ENCODE measurements at places on chromosomes 2 and 18.

GRCh38 chr18:51020536-51020935, 9.5 kb upstream of the SMAD4 start:
- H3K27me3 ChIP-seq: no peaks in the 10 kb centered on the region
- peaks cover 12% of the 10 kb centered on the region for H3K36me3 ChIP-seq
- H3K27ac ChIP-seq: no peak overlapping the region
- no peaks in the 10 kb centered on the region for H3K4me1 ChIP-seq
- H3K4me3 ChIP-seq: no peak overlapping the region
- DNase-seq: no peak

DNA sequence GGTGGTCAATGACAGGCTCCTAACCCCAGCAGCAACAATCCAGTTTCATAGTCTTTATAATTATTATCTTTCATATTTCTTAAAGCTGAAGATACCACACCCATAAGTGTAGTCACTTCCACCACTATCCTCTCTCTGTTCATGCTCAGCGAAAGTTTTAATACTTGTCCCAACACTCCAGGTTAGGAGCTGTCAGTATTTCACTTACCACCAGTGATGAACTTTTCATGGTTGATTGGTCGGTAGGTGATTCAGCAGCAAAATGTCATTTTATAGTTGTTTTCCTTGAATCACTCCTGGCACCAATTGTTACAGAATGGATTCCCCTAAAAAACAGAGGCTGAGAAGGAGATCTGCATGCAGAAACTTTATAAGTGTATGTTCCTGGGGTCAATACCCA, 324.9 kb downstream of the CCDC85A start:
- DNase-seq: no peak
- no peaks in the 10 kb centered on the region for H3K27me3 ChIP-seq
- no peak overlapping the region for H3K27ac ChIP-seq
- no peaks in the 10 kb centered on the region for H3K36me3 ChIP-seq
- no peak overlapping the region for H3K4me3 ChIP-seq
- H3K4me1 ChIP-seq: no peaks in the 10 kb centered on the region

- no peak for DNase-seq
- no peak overlapping the region for H3K4me3 ChIP-seq
- H3K36me3 ChIP-seq: no peaks in the 10 kb centered on the region
- H3K27me3 ChIP-seq: no peaks in the 10 kb centered on the region
- no peak overlapping the region for H3K27ac ChIP-seq
Measured at GRCh38 chr2:151007365-151007764, 254.3 kb downstream of the RBM43 start.

GRCh38 chr2:129318581-129319421, 660.7 kb upstream of the RAB6C start:
- no peaks in the 10 kb centered on the region for H3K4me1 ChIP-seq
- no peaks in the 10 kb centered on the region for H3K36me3 ChIP-seq
- H3K27me3 ChIP-seq: no peaks in the 10 kb centered on the region
- no peak for DNase-seq
- no peak overlapping the region for H3K27ac ChIP-seq

DNA sequence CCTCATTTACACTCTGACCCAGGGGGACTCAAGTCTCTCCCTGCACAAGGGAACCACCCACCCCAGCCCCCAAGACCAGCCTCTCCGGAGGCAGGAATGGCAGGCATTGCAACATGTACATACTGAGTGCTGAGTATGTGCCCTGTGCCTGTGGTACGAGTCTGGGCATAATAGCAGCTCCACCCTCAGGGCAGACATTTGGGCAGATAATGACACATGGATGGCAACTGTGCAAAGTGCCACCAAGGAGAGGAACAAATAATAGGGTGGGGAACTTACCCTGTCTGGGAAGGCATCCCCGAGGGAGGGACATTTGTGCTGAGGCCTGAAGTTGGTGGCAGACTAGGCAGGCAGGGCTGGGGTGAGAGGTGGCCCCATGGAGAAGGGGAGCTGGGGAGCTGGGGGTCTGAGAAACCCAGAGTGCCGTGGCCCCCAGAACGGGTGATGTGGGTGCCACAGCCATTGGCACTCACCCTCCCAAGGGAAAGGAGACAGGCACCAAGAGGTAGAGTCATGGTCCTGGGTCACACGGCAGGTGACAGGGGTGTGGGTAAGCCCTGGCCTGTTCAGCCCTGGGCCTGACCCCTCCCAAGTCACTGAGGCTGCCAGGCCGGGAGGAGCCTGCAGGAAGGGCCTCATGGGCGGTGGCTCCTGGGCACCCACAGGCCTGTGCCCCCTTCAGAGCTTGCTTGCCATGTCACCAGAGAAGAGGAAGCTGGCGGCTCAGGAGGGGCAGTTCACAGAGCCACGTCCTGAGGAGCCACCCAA, 15.7 kb upstream of the GPR17 start:
- peaks cover 6% of the 10 kb centered on the region for H3K4me1 ChIP-seq
- no peak overlapping the region for H3K4me3 ChIP-seq
- no peaks in the 10 kb centered on the region for H3K36me3 ChIP-seq
- no peaks in the 10 kb centered on the region for H3K27me3 ChIP-seq

DNA sequence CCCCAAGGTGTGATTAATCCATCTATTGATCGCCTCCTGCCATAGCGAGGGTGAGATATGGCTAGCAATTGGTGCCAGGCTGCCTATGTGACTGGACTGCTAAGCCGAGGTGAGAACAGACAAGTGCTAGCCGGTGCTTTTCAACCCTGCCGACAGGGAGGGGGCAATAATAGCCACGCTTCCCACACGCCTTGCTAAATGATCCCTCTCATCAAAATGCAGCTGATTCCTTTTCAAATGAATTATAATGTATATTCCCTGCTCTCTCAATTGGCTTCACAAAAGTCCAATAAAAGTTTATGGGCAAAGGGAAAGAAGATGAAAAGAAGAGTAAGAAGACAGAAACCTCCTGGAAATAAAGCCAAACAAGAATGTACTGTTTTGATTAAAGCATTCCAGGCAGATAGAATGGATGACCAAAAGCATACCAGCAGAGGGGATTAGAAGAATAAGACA, 235.6 kb downstream of the ICOS start:
- peaks cover 2% of the 10 kb centered on the region for H3K27me3 ChIP-seq
- H3K4me1 ChIP-seq: peaks cover 3% of the 10 kb centered on the region

- no peak overlapping the region for H3K4me3 ChIP-seq
- no peaks in the 10 kb centered on the region for H3K36me3 ChIP-seq
- H3K27me3 ChIP-seq: no peaks in the 10 kb centered on the region
- no peak for DNase-seq
- H3K4me1 ChIP-seq: no peaks in the 10 kb centered on the region
Measured at GRCh38 chr2:107202962-107203591, 317.1 kb upstream of the ST6GAL2 start.

DNA sequence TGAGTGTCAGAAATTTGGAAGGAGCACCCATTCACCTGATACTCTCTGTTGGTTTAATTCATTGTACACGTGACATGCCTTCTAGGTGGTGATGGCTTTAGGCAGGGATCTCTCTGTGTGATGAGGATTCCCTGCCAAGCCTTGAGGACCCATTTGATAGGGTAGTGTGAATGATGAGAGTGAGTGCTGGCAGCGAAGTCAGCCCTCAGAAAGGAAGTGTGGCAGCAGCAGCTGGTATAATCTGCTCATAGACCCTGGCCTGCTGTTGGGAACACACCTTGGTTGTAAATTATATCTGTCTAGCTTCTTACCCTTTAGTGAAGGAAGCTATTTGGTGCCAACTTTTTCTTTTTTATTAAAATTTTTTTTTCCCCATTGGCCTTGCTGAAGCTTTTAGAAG, 164.5 kb downstream of the HAUS1 start:
- H3K27me3 ChIP-seq: no peaks in the 10 kb centered on the region
- H3K4me3 ChIP-seq: no peak overlapping the region
- peaks cover 37% of the 10 kb centered on the region for H3K36me3 ChIP-seq

GRCh38 chr18:8609659-8610458, 622 bp downstream of the RAB12 start:
- peak overlapping the region; percentile 90 for H3K4me3 ChIP-seq
- peaks cover 16% of the 10 kb centered on the region for H3K36me3 ChIP-seq
- DNase-seq: peak; percentile 13
- H3K27me3 ChIP-seq: peaks cover 25% of the 10 kb centered on the region
- H3K27ac ChIP-seq: peak overlapping the region; percentile 79

DNA sequence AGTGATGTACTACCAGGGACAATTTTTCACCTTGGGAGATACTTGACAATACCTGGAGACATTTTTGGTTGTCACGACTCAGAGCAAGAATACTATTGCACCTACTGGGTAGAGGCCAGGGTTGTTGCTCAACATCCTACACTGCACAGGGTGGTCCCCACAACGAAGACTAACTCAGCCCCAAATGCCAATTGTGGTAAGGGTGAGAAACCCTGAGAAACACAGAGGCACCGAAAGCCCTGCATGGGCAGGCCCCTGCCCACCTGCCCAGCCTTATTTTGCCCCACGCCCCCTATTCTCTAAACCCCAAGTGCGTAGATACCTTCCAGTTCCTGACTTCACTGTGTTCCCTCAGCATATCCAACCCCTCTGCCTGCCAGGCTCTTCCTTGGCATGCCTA, 163.1 kb upstream of the PKDCC start:
- peaks cover 20% of the 10 kb centered on the region for H3K27me3 ChIP-seq
- DNase-seq: no peak
- no peak overlapping the region for H3K27ac ChIP-seq
- H3K36me3 ChIP-seq: no peaks in the 10 kb centered on the region
- H3K4me1 ChIP-seq: no peaks in the 10 kb centered on the region

GRCh38 chr18:56903686-56904085, 243.2 kb upstream of the BOD1L2 start:
- no peaks in the 10 kb centered on the region for H3K27me3 ChIP-seq
- no peak overlapping the region for H3K4me3 ChIP-seq
- H3K27ac ChIP-seq: no peak overlapping the region
- H3K4me1 ChIP-seq: peaks cover 4% of the 10 kb centered on the region

DNA sequence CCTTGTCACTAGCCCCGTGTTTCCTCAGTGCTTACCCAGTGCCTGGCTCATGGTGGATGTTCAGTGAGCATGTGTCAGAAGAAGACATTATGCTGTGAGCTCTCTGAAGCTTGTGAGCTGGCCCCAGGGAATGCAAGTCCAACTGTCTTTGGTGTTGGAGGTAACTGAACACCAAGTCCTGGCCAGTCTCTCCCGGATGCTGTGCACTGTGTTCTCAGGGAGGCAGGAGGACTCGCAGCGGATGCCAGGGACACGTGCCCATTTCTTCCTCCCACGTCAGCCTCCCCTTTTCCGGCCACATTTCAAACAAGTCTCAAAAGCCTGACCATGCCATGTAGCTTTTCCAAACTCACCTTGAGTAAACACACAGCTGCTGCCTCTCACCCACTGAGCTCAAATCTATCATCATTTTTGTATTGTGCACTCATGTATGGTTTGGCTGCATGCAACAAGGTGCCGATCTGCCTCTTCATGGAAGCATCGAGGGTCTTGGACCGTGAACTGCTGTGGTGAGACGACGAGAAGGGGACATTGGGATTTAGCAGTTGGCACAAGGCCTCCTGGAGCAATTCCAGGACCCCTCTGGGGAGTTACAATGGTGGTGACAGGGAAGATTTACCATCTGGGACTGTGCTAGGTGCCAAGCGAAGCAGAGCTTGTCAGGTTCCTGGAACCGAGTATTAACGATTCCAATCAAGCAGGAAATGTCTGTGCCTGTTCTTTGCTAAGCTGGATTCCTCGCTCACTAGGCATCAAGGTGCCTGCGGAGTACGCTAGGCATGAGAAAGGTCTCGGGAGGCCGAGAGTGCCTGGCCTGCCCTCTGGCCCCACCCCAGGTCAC, 44.4 kb upstream of the MGAT4A start:
- no peak overlapping the region for H3K27ac ChIP-seq
- DNase-seq: no peak
- H3K36me3 ChIP-seq: peaks cover 2% of the 10 kb centered on the region
- H3K4me3 ChIP-seq: no peak overlapping the region

GRCh38 chr2:63189026-63189425, 138.4 kb downstream of the OTX1 start:
- no peak overlapping the region for H3K27ac ChIP-seq
- H3K4me1 ChIP-seq: no peaks in the 10 kb centered on the region
- H3K4me3 ChIP-seq: no peak overlapping the region
- no peaks in the 10 kb centered on the region for H3K36me3 ChIP-seq
- H3K27me3 ChIP-seq: no peaks in the 10 kb centered on the region
- no peak for DNase-seq

- peaks cover 2% of the 10 kb centered on the region for H3K4me1 ChIP-seq
- H3K4me3 ChIP-seq: no peak overlapping the region
Measured at GRCh38 chr18:23415515-23415914, 37.6 kb upstream of the RIOK3 start.

DNA sequence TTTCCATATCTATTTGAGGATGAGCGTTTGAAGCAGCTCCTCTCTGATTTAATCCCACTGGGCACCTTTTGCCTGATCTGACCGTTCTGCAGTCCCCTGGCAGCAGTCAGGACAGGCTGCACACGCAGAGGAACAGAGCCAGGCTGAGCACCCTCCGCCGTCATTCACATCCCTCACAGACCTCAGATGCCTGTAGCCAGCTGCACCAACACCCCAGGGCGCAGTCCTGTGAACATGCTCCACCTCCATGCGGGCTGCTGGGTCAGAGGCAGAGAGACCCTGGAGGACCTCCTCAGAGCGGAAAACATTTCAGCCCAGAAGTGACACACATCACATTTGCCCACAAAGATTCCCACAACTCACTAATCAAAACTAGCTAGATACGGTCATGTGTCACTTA, 146.1 kb downstream of the SEPTIN10 start:
- no peaks in the 10 kb centered on the region for H3K36me3 ChIP-seq

DNA sequence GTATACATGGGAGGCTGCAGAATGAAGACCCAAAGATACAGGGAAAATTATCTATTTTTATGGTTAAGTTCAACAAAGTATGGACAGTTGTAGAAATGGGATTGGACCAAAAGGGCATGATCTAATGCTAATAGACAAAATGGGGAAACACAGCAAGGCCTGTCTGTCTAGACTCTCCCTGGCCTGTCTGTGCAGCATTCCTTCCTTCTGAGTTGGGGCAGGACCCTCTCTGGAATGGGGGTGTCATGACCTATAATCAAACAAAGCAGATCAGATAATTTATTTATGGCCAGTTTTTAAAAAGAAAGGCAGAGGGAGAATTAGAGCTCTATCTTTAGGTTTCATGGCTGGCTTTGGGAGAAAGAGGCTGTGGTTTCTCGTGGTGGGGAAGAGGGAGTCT, 104.4 kb downstream of the CTIF start:
- H3K27ac ChIP-seq: no peak overlapping the region
- H3K4me3 ChIP-seq: no peak overlapping the region
- no peaks in the 10 kb centered on the region for H3K4me1 ChIP-seq
- DNase-seq: no peak
- H3K27me3 ChIP-seq: no peaks in the 10 kb centered on the region

DNA sequence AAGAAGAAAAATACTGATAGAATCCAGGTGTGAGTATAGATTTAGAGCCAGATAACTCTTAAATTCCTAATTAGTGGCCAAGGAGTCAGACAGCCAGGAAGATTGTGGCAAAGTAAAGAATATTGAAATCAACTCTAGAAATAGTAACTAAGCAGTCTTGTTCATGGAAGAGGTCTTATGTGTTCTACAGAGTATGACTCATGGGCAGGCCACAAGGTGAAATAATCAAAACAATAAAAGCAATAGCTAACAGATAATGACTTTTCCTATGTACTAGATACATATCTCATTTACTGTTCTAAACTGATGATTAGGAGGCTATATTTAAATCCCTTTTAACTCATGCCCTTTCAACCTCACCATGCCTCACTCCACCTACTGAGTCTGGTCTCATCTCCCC, 227.4 kb upstream of the COL3A1 start:
- no peak for DNase-seq
- H3K4me1 ChIP-seq: no peaks in the 10 kb centered on the region
- no peak overlapping the region for H3K4me3 ChIP-seq
- no peak overlapping the region for H3K27ac ChIP-seq

- H3K4me3 ChIP-seq: no peak overlapping the region
- H3K27ac ChIP-seq: no peak overlapping the region
- H3K36me3 ChIP-seq: no peaks in the 10 kb centered on the region
Measured at GRCh38 chr2:176390276-176391147, 121.3 kb downstream of the MTX2 start.

- no peak overlapping the region for H3K4me3 ChIP-seq
- peaks cover 2% of the 10 kb centered on the region for H3K27me3 ChIP-seq
- H3K4me1 ChIP-seq: no peaks in the 10 kb centered on the region
- DNase-seq: no peak
Measured at GRCh38 chr2:70312560-70312959, 10.7 kb upstream of the FAM136A start.

Data from T-helper 2 cell treated with Interferon-gamma antibody and Interleukin-4, amounts not matched to agents 5 μg/mL and 100 μg/mL, for 36 hours (primary cell).